ENCODE measurements at places on chromosomes 1 and 21.

DNA sequence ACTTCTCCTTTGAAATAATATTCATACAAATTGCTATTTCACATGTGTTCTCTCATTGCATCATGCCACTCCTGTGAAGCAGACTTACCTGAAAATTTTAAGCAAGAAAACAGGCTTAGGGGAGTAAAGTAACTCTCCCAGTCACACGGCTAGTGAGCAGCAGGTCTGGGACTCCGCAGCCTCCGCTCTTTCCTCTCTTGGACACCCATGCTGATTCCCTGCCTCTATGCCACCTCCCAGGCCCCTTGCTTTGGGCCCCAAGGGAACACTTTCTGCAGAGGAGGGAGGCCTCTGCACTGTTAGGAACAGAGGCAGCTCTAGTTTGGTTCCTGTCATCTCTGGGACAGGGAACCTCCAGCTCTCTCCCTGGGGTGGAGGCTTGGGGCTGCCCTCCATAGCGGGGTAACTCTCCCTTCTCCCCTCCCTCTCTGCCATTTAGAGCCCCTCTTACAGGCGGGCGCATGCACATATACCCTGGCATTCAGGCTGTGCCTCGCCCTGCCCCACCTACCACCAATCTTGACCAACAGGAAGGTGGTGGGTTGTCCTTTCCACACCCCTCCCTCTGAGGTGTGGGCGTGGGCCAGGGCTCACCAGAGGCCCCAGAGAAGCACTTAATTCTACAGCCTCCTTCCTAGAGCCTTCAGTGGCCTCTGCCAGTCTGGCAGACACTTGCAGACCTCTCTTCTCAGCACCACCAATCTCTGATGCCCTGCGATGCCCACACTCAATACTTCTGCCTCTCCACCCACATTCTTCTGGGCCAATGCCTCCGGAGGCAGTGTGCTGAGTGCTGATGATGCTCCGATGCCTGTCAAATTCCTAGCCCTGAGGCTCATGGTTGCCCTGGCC is at the start of gene RXFP4:
Gene RXFP4 (plus strand): TSS at position 646 of the 852 bp plus-strand sequence. CDS start 72 bp downstream, at position 718.
- DNase-seq, result no peak

- no peak for DNase-seq
Observed at GRCh38 chr1:1979482-1980165, 24.0 kb downstream of the CFAP74 start.

DNA sequence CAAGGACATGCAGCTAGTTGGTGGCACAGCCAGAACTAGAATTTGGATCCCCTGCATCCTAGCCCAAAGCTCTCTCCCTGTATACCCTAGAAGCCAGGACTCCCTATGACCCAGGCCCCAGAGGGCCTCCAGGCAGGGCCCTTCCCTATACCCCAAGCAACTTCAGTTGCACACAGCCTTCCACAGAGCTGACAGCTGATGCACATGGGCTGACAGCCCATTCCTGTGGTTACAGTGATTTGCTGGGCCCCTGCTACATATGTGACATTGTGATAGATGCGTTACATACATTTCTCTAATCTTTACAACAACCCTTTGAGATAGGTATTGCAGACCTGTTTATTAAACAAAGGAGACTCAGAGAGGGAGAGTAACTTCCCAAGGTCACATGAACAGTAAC is 5.8 kb downstream of the ATP1A2 start:
- DNase-seq, result no peak

DNA sequence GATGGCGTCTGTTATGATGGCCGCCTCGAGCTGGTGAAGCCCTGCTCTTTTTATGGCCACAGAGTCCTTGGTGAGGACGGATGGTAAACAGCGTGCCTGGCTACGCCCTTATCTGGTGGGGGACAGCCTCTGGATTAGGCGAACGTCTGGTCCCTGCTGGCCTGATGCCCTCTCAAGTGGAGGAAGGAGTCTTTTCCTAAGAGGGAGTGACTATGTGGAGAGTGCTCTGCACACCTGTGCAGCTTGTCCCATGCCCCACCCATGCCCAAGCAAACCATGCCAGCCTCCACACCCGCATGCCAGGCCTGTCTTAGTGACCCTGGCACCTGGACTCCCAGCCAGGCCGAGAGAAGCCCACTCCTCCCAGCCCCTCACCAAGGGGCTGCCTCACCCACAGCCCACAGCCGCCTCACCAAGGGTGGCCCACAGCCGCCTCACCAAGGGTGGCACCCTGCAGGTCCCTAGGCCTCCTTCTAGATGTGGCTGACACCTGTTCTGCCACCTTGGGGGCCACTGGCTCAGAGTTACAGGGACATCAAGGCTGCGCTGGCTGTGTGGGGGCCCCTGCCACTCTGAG is 40.2 kb downstream of the WNT9A start:
- no peak for DNase-seq

GRCh38 chr1:38029081-38029681 is 16.6 kb downstream of the UTP11 start:
- DNase-seq, result no peak

DNA sequence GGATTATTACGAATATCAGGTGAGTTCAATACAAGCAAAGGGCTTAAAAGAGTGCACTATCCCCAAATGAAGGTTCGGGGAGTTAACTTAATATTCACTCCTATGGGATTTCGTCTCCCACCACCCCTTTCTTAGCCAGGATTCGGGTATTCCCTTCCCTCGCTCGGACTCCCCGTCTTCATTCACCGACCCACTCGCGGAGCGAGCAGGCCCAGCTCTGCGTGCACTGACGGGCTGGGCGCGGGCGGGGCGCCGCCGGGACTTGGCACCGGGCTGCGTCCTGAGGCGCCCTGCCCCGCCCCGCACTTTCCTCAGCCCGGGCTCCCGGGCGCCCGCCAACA is 7.7 kb upstream of the MPZL1 start:
- DNase-seq, result no peak

- DNase-seq, result no peak
Observed at GRCh38 chr1:231144416-231145193, 17.3 kb upstream of the TRIM67 start.

DNA sequence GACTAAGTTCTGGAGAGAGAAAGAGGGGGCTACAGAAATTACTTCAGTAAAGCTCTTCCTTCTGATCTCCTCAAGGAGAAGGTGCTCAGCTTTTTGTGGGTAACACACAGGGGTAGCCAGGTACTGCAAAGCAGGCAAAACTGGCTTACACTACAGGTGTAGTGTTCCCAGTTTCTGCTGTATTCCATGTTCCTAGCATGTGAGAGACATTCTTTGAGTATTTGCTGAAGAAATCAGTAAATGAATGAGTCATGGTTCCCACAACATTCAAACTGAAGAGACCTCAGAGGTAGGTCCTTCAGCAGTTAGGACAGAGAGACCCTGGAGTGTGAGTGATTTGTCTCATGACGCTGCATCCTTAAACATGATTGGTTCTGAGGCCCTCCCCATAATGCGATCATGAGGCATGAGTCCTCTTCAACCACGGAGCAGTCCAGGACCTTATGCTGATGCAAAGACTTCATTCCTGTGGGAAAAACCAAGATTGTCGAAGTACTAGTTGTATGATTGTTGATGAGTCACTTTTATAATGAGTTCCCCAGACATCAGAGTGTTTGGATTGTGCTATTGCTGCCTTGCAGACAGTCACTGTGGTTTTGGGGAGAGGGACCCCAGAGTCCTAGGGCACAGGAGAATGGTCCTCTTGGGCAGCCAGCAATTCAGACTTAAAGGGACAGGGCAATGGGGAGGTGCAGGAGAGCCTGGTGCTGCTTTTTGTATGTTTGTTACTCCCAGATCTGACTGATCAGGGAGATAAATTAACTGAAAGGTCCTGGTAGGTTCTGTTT is 2.7 kb upstream of the OR10J4 start:
- no peak for DNase-seq

DNA sequence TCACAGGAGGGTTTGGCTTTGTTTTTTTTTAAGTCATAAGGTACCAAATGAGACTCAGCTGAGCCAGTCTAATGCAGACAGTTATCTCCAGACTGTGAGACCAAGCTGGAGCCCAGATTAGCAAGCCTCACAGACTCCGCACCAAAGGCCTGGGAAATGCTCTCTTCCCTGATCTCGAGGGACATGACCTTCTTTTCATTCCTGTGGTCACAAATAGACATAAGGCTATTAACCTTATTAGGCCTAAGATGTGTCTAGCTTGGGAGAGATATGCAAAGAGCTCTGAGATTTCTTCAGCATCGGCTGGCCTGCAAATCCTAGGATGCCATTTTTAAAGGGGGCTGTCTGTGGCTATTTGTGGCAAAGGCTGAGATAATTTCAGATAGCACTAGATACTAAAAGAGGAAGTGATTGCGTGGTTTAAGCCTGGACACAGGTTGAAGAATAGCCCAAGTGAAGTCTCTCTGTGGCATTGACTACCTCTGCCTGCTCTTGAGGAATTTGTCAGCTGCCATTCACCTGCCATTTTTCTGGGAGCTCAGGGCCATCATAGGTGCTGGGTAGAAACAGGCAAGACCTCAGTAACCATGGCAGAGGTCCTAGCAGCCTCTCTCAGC is 301.3 kb downstream of the SIPA1L2 start:
- no peak for DNase-seq

DNA sequence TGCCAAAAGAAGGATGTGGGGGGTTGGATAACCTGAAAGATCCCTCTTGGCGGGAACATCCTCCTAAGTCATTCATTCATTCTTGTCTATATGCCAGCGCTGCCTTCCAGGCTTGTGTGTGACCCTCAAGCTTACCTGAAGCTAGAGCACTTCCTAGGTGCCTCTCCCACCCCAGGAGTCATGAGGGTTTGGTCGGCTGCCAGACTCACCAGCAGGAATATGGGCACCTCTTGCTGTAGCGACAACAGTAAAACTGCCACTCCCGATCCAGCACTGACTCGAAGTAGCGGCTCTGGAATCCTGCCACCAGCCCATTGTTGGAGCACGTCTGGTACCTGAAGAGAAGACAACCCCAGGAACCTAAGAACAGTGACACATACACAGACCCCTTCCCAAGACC is 15.0 kb downstream of the DPT start:
- DNase-seq, result no peak

- no peak for DNase-seq
Observed at GRCh38 chr21:36369064-36369685, 16.0 kb upstream of the CHAF1B start.

DNA sequence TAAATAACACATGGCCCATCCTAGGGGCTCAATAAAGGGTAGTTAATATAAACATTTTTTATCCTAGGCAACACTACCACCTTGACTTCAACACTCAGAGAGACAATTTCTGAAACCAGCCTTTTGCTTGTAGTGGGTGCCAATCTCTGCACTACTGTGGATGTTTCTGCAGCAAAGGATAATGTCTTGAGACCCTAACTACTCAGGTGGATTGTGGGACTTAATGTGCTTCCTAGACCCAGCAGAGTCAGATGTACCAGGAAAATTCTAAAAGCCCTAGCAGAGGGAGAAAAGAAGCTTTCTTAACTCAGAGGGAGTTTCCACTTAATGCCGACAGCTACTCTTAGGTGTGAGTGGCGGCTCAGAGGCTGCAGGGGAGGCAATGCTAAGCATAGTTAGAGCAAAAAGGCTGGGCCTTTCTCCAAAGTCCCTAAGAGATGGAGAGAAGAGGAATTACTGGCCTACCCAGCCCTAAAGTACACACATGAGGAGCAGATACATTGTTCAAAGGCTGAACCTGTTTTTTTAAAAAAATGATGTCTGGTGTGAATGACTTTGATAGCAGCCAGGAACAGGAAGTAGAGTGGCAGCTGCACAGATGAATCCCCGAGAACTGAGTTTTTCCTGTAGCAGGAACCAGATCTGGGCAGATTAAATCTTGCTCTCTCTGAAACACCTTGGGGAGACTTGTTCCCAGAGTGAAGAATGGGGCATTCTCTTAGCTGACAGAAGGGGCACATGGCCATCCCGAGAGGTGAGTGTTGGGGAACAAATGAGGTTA is 33.5 kb upstream of the ABCD3 start:
- no peak for DNase-seq

GRCh38 chr1:198220428-198220827 is 63.6 kb downstream of the NEK7 start:
- no peak for DNase-seq

- no peak for DNase-seq
Observed at GRCh38 chr1:156376958-156377919, 8.2 kb downstream of the RHBG start.

- no peak for DNase-seq
Observed at GRCh38 chr1:70719154-70719553, 308.1 kb downstream of the CTH start.

Data from immature natural killer cell (primary cell).